ENCODE measurements at places on chromosomes 5 and 9. TPM values are rescaled to one million over a fixed set of nuclear protein-coding genes. Genes with fewer than 3 reads are reported as not detected.

DROSHA gene
- polyA plus RNA-seq = 22.2 TPM

APBA1 gene
- 0.89 TPM for polyA plus RNA-seq

DMAC1 gene
- polyA plus RNA-seq = 71.4 TPM

CCDC192 gene
- polyA plus RNA-seq = not detected

Measured in keratinocyte (primary cell).